ENCODE measurements at places on chromosomes 5 and 9.
A peak's percentile ranks its signal among the peaks of the same experiment; 100 is the strongest.

DNA sequence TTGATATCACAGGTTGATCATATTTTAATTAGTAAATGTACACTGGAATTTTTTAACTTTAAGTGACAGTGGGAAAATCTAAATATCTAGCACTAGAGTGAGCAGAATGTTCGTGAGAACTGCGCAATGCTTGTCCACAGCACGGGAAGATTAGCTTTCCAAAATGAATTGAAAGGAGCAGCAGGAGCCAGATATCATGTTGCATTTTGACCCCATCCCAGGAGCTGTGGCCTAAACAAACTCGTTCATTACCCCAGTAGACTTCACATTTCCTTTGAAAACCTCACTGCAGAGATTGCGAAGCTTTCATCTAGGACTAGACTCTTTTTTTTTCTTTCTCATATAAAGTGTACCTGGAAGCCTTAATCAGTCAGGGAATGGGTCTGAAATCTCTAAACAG lies 525.8 kb downstream of the CTNND2 start:
- no peak for DNase-seq

DNA sequence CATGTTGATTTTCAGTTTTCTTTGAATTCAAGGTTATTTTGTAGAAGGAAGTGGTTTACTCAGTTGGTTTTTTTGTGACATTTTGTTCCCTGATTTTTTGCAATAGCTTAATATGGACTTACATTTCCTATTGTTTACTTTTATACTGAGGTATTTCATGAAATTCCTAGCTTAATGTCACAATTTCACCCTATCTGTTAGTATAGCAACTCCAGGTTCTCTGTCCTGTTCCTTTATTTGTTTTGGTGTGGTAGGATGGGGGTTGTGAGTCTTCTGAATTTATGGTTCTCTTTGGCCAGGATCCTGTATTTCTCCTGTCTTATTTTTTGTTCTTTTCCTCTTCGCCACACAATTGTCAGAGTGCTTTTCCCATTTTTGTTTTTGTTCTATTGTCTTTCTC lies 523.4 kb upstream of the ARRDC3 start:
- DNase-seq = no peak

DNA sequence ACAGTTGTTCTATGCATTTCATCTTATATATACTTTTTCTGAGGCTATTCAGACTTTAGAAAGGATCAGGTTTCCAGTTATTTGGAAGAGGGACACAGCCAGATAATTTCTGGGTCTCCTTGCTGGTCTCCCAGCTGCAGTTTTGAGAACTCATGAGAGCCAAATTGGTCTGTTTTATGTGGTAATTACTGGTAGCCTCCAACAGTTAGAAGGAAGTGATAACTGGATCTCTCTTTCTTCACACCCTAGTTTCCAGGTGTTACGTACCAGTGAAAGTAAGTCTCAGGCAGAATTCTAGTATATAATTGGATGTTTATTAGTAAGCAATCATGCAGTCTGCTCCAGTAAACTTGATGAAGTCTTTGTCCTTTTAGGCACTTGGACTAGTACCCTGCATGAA lies 63.2 kb upstream of the RPS23 start:
- no peak for DNase-seq

GRCh38 chr9:96619491-96620180 lies at the start of gene CDC14B:
Gene CDC14B, minus strand, starts transcription at chr9:96619843. Its CDS starts 465 bp downstream, at chr9:96619378.
- peak; percentile 90 for DNase-seq

GRCh38 chr9:128494108-128494745 lies 10.3 kb upstream of the GLE1 start:
- no peak for DNase-seq

- no peak for DNase-seq
These were observed 10.9 kb upstream of the SOWAHA start for GRCh38 chr5:132802044-132802684.

- DNase-seq = no peak
These were observed 1.2 kb downstream of the UHRF2 start for GRCh38 chr9:6414247-6414641.

- no peak for DNase-seq
These were observed 29.9 kb downstream of the AUH start for GRCh38 chr9:91331849-91332248.

DNA sequence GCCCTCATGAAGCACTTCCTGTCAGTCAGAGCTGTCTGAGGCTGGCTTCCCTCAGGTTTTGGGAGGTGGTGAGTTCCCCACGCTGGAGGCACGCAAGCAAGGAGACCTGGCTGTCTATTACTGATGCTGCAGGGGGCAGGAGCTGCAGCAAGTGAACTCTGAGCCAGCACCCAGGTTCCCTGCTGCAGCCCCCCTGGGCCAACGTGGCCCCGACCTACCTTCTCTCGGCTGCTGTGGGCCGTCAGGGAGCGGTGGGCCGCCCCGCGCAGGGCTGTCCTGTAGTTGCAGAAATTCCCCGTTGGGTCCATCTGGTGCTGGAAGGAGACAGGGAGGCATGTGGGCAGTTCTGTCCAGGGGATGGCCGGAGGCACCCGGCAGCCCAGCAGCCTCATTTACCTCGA lies 46.8 kb upstream of the RNF130 start:
- DNase-seq = no peak

DNA sequence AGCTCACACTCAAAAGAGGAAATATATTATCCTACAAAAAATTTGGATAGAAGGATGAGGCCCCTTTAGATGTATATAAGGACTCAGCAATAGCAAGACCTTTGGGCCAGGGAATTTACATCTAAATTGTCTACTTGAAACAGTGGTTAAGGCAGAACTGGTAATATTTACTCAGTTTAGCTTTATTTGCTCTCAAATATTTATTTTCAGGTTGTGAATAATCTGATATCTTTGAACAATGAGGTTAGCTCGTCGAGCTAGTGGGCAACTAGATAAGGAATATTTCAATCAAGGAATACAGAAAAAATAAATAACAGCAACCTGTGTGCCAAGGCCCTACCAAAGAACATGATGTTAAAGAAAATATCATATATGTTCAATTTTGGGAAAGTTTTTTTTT lies 966.3 kb downstream of the DTWD2 start:
- DNase-seq = no peak

DNA sequence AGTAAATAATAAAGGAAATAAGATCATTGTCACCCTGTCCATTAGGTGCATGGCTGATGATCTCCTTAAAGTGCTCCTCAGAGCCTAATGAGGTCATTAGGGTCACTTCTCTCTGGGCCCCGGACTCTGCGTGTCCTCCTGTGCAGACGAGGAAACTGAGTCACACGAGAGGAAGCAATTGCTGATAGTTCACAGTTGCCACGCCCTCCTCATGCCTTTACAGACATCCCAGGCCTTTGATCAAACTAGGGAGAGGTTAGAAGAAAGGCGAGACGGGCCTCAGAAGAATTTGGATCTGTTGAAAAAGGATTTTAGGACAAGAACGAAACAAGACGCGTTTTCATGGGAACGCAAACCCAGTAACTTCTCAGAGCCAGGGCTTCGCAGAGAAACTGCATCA lies 32.0 kb upstream of the MSX2 start:
- no peak for DNase-seq

DNA sequence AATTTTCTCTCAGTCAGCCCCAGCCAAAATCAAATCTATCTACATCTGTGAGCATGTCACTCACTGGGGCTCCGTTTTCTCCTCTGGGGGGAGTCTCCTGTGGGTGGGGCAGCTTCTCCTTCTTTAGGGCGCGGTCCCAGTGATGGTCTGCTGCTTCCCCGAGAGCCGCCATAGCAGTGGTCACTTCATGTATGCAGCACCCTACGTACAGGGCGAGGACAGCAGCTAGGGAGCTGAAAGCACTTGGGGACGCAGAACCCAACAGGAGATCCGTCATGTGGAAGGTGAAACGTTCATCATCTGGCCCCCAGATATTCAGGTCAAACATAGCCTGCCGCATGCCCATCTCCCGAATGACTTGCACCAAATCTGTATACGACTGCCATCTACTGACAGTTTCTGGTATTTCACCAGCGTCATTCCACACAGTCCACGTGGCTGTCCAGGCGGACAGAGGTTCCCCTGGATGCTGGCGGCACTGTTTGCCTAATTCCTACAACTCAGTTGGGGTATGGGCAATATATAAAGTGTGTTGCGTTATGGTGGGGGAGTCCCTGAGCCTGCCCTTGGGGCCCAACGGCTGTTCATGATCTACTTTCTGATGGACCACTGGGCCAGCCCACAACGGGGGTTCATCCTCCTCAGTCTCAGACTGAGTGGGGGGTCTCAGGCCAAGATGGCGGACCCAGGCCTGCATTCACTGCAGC lies 795.0 kb downstream of the EFNA5 start:
- DNase-seq = no peak

DNA sequence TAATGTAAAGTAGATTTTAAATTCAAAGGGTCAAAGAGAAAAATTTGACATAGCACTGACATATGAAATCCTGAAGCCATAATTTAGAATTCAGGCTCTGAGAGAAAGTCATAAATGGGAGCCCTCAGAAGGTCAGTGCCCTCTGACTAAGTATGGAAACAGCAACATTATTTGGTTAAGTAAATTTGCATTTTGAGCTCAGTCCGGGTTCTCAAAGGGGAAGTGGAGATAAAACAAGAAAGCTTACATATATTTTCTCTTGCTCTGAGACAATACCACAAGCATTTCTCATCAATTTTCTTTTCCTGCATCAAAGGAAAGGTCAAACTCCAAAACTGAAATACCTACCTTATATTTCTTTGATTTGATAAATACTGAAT lies 348.0 kb downstream of the SEMA5A start:
- no peak for DNase-seq

GRCh38 chr5:149872351-149873040 lies 72.1 kb downstream of the PDE6A start:
- no peak for DNase-seq

DNA sequence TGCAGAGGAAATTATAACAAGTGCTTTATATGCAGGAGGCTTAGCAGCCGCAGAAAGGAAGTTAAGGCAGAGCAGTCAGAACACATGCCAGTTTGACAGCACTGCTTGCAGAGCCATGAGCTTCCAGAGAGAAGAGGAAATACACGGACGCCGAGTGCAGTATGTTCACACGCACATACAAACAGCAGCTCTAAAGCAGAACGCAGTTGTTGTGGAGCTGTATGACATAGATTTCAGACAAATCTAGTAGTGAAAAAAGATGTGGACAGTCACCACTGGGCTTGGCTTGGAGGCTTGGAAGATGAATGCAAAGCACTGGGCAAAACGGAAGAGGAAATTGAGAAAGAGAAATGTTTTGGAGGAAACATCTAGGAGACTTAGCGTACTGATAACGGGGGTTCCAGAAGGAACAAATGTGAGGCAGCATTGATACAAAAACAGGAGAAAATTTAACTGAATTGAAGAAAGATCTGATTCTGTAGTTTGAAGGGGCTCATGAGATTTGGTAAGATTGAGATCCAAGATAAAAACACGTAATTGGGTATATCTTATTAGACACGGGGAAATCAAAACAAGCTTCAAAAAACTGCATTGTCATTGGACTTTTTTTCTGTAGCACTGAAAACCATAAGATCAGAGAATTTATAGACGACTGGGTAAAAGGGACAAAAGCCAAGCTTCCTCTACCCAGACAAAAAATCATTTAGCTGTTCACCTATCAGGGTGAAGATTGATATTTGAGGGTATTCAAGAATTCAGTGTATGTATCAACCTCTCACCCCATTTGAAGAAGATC lies 19.6 kb upstream of the ROPN1L start:
- DNase-seq = no peak

DNA sequence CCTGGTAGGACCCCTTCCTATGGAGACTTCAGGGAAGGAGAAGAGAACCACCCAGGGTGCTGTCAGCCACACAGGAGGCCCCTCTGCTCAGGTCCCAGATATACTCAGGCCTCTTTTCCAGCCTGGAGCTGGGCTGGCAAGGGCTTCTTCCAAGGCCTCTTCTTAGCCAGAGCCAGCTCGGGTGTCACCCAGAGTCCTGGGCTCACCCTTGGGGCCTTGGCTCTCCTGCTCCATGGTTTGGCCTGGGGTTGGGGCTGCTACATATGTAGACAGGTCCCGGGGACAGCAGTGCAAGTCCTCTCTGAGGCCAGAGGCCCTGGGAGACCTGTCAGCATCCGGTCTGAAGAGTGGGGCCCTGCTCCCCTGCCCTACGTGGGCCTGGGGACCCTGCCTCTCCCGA lies 22.8 kb downstream of the PAEP start:
- DNase-seq = no peak

DNA sequence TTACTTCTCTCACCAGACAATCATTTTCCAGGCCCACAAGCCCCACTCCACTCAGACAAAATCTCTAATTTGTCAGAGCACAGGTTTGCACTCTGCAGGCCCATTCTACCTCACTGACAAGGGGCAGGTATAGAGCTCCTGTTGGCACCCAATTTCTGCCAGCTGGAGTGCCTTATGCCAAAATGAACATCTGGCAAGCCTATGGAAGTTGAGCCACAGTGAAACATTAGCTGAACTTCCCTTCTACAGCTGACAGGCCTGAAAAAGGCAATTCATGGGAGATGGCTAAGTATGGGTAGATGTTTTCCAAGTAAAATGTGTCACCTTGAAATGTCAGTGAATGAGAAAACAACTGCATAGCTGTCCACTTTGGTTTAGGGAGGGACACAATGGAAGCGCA lies 87.0 kb downstream of the SPOCK1 start:
- no peak for DNase-seq

GRCh38 chr5:62649476-62650113 lies 71.0 kb downstream of the LRRC70 start:
- no peak for DNase-seq

GRCh38 chr5:80745490-80745889 lies 90.7 kb upstream of the DHFR start:
- no peak for DNase-seq

GRCh38 chr5:77928776-77929300 lies 152.7 kb upstream of the TBCA start:
- no peak for DNase-seq

- DNase-seq = no peak
These were observed 303.2 kb downstream of the ACTL7B start for GRCh38 chr9:108552459-108553040.

DNA sequence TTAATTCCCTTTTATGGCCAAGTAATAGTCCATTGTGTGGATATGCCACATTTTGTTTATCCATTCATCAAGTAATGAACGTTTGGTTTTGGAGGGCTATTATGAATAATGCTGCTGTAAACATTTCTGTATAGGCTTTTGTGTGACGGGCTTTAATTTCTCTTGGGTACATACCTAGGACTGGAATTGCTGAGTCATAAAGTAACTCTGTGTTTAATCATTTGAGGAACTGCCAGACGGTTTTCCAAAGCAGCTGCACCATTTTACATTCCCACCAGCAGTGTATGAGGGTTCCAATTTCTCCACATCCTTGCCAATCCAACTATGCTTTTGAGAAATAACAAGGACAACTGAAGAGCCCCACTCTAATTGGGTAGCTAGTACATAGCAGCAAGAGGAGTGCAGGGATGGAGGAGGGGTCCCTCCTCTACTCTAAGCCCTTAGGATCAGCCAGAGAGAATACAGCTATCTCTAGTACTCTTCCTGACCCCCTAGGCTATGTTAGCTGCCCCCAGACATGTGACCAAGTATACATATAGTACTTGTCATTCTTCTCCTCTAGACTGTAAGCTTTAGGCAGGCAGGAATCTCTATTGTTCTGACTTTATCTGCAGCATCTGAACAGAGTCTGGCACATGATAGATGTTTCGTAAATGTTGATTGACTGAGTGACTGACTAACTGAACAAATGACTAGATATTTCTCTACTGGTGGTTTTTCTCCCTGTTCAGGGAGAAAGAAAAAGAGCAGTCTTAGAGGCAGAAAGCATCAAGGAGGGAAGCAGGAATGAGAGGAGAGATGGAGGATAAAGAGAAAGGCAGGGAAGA lies 22.1 kb upstream of the MATR3 start:
- DNase-seq = peak; percentile 50

Data from NCI-H1930 (cell line).